GM12892 (cell line): ENCODE measurements at places on chromosomes 3 and 15.

DNA sequence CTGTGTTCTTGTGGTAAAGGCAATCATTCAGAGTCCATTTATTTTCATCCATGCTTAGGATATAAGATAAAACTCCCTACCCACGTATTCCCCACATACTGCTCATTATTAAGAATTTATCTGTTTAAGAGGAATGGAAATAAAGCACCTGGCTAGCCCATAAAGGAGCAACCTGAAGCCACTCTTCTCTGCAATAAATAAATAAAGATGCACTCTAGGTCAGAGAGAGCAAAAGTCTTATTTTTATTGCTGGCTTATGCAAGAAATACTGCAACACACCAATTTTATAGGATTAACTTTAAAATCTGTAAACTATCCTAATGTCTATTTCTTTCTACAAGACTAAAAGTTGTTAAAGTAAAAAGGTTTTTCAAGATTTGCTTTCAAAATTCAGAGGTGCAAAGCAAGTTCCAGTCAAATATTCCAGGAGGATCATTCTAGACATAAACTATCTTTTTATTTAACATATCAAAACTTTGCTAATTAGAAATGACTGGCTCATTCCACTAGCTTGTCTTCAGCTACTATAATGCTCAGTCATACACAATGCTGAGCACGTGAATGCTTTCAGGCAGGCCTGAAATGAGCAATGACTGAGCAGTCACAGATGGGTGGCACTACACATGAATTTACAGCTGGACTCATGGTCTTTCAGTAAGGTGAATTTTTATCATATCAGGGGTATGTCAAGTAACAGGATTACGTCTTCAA is 7.1 kb downstream of the TJP1 start:
- DNase-seq, result no peak

GRCh38 chr3:129403450-129403849 is 25.0 kb downstream of the EFCAB12 start:
- no peak for DNase-seq

GRCh38 chr15:98420837-98421236 is 227.5 kb upstream of the IGF1R start:
- no peak for DNase-seq

GRCh38 chr15:25534293-25534692 is 95.5 kb upstream of the UBE3A start:
- DNase-seq, result no peak

DNA sequence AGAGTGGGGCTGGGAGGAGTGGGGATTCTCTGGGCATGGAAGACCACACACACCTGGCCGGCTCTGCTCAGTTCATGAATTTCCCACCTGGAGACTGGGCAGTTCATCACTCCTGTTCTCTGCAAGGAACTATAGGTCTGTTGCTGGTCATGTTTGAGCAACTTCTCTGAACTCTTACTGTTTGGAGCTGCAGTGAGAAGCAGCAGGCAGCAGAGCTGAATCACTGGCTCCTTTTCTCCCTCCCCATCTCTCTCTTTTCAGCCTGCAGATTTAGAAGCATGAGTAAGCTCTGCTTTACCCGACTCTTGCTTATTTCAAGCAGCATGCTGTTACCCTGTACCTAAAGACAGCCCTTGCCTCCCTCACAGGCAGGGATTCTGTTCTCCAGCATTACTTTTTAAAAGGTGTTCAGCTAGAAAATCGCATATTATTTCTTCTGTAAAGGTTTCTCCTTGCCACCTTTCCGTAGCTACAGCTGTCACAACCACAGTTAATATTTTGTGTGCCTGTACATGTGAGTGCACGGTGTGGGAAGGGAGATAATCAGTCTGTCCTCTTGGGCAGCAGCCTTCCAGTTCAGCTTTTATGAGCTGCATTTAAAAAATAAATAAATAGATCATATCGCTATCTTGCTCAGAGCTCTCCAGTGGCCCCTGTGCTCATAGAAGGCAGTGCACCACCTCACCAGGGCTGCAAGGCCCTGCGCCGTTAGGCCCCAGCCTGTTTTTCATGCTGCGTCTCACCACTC is 131.6 kb downstream of the CHCHD6 start:
- no peak for DNase-seq

DNA sequence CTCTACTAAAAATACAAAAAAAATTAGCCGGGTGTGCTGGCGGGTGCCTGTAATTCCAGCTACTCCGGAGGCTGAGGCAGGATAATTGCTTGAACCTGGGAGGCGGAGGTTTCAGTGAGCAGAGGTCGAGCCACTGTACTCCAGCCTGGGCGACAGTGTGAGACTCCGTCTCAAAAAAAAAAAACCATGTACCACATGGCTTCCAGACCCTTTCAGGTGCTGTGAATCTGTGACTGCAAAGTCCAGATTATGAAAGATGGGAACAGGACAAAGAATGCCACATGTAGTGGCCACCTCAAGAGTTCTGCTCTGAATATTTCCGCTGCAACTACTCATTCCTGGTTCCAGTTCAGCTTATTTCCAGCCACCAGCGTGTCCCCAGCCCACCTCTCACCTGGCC is 8.4 kb upstream of the DCAF1 start:
- DNase-seq, result no peak

GRCh38 chr3:139388821-139389551 is 461 bp downstream of the COPB2 start:
- no peak for DNase-seq
